ENCODE measurements at places on chromosomes 5 and 9.
A peak's percentile ranks its signal among the peaks of the same experiment; 100 is the strongest.

GRCh38 chr5:11904265-11904906 is at the start of gene CTNND2:
TSS of gene CTNND2 (minus strand) at chr5:11904446. CDS start at chr5:11903853, 593 bp downstream.
- DNase-seq, result peak; percentile 65

DNA sequence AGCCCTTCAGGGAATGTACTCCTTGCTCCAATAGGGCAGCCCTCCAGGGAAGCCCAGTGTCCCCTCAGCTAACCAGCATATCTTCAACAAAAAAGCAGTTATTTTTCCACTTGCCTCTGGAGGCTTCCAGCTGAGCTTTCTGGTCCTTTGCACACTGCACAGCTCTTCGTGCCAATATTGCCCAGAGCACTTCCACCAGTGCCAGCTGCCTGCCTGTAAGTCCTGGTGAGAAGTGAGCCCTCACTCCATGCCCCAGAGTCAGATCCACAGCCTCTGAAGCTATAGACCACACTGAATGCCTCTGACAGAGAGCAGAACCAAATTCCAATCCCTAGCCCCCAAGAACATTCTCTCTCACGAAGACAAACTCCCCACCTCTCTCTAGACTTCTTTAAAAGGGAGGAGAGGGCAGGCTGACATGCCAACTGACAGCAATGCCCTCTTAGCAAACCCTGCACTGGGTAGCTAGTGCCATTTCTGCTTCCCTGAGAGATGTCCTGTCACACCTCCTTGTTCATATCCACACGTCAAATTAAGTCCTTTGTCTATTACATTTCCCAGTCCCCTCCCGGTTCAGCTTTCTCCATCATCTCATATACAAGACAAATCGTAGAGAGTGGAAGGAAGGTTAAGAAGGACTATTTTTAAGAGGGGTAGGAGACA is 12.7 kb upstream of the HEXB start:
- no peak for DNase-seq

DNA sequence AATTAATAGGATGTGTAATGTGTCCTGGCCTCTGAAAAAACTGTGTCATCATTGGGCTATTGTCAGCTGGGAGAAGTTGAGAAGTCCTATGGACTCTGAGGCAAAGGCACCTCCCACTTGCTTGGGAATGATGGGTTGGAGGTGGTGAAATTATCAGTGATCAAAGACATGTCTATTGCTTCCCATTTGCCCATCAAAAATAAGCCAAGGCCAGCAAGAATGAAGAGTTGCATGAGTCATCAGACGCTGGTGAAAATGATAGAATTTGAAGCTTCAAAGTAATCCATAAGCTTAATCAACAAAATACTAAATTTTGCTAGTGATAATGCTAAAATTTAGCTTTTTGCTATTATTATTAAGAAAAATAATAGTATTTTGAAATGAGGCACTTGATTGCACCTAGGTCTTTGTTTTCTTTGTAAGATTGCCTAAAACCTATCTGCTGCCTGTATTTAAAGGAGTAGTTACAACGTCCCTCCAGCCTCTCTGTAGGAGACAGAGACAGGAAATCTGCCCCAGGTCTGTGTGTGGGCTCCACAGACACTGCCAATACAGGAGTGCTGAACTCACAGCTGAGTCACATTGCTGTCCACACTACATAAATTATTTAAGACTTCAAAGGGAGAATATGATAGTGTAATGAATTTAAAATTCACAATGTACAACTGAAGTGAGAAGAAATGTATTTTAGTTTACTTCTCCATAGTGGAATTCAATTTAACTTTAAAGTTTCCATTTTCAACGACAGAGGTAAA is 48.4 kb upstream of the APC start:
- DNase-seq, result no peak

DNA sequence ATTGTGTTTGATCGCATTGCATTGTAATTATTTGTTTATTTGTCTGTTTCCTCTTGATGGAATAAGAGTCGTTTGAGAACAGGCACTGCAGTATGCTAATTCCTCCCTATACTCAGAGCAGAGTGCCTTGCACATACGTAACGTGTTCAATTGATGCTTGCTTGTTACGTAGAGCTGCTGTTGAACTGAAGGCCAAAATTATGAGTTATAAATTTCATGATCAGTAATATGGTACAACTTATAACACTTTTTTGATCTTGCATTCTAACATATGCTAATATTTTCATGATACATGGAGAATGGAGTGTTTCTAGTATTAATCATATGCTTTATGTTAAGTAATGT is 26.5 kb upstream of the LIFR start:
- no peak for DNase-seq

DNA sequence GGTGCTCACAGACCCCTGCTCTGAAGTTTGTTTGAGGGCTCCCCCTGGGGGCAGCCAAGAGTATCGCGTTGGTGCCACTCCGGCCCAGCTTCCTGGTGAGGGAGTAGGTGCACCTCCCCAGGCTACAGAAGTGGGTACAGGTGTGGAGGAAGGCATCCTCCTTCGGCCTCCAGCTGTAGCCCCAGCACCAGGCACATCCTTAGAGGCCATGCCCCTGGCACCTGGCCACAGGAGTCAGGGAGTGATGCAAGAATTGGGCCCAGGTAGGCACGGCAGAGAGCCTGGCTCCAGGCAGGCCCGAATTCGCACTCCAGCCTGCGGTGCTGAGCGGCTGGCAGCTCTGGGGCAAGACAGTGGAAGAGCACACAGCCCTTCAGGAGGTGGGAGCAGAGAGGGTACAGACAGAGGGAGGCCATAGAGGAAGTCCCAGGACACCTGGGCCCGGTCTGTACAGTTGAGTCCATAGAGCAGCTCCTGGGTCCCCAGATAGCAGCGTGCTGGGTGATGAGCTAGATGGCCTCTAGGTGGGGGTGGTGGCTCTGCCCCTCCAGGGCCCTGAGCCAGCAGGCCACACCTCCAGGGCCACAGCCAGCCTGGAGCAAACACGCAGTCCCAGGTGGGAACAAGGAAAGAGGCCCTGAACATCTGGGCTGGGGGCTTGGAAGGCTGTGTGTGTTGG is 2.4 kb downstream of the SAPCD2 start:
- DNase-seq, result peak; percentile 72

GRCh38 chr5:64229163-64229774 is 63.6 kb downstream of the RNF180 start:
- DNase-seq, result peak; percentile 14

- DNase-seq, result no peak
Observed at GRCh38 chr9:69222970-69223369, 48.9 kb downstream of the TJP2 start.

DNA sequence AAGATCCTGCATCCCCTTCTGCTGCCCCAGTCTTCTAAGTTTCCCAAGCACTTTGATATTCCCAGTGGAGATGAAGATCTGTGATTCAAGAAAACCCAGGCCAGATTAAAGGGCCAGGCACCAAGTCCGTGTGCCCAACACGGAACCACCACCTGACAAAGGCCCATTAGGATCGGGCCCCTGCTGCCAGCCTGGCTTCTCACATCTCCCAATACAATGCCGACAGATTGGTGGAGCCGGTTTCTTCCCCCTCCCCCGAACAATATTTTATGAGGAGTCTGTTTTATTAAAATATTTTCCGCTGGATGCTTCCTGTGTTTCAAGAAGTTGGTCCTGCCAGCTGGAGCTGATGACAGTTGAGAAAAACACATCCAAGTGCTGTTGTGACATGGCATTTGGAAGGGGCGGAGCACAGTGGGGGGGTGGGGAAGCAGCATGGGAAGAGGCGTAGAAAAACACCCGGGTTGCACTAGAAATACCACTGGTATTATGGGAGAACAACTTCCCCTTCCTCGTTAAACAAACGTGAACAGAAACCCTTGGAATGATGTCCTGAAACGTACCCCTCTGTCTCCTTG is 45.0 kb downstream of the CRB2 start:
- no peak for DNase-seq

DNA sequence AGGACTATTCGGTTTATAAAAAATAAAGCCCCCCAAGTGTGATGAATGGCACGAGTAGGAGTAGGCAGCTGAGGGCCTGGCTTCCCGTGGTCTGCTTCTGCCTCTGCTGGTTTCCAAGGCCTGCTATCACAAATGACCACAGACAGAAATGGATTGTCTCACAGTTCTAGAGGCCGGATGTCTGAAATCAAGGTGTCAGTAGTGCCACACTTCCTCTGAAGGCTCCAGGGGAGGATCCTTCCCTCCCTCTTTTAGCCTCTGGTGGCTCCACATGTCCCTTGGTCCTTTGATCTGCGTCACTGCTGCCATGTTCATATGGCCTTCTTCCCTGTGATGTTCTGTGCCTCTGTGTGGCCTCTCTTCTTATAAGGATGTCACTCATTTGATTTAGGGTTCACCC is 15.1 kb downstream of the PRKACG start:
- DNase-seq, result no peak

GRCh38 chr5:145283141-145283810 is 551.9 kb downstream of the PRELID2 start:
- DNase-seq, result no peak

DNA sequence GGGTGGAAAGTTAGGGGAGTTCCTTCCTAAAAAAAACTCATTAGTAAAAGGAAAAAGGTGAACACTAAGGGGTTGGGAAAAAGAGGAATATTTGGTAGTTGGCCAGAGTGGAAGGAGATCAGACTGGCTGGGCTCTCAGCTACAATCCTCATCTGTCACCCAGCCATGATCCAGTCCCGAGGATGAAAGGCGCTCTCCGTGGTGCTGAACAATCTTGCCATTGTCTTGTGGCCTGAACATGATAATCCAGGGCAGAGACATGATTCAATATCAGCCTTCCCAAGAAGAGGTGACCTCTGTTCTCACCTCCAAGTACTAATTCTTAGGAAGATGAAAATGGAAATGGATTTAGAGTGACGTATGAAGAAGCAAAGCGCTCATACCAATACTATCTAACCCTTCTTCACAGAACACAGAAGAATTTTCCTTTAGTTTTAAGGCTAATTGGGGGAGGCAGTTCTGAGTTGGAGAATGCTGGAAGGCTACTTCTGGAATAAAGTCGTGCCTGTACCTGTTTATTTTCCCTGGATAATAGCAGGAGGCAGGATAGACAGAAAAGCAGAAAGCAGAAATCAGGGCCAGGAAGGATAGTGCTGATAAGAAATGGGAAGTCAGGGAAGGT is 36.6 kb upstream of the MYORG start:
- peak; percentile 43 for DNase-seq

DNA sequence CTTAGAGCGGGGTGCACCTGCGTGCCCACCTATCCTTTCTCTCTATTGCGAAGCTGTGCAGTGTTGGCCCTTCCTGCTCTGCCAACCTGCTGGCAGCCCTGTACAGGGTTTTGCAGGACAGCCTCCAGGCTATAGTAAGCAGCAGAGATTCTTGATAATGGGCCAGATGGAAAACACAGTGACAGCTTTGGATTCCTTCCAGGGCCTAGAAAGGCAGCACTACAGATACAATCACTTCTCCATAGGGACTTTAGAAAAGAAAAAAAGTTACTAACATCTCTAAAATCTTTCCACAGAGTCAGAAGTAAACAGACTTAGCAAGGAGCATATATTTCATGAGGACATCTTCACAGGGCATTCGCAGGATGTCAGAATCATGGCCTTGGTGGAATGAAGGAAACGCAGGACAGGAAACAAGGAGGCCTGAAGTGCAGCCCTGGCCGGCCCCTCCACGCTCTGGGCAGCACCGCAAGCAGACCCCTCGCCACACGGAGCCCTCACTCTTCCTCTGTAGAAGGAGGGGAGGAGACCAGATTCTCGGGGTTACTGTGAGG is 172.1 kb upstream of the GAS1 start:
- no peak for DNase-seq

DNA sequence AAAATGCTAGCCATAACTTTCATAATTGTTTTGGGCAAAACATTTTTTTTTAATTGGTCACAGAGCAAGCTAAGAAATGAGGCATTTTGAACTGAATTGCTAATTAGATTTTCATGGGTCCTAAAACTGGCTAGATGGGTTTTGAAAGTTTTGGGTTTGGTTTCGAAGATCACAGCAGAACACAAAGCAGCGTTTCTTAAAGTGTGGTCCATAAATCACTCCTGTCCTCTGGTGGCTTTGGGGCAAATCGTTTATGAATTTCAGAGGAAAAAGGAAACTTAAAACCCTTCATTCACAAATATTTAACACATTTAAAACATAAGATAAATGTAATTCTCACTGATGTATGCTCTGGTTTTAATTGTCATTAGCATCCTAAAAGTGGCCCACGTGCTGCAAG is 503.7 kb downstream of the SPATA31D1 start:
- no peak for DNase-seq

GRCh38 chr5:66113160-66113559 is 30.9 kb upstream of the SREK1 start:
- DNase-seq, result no peak

GRCh38 chr9:15370466-15371447 is 51.9 kb upstream of the SNAPC3 start:
- DNase-seq, result no peak

GRCh38 chr5:143506836-143507552 is 103.5 kb upstream of the NR3C1 start:
- peak; percentile 82 for DNase-seq

DNA sequence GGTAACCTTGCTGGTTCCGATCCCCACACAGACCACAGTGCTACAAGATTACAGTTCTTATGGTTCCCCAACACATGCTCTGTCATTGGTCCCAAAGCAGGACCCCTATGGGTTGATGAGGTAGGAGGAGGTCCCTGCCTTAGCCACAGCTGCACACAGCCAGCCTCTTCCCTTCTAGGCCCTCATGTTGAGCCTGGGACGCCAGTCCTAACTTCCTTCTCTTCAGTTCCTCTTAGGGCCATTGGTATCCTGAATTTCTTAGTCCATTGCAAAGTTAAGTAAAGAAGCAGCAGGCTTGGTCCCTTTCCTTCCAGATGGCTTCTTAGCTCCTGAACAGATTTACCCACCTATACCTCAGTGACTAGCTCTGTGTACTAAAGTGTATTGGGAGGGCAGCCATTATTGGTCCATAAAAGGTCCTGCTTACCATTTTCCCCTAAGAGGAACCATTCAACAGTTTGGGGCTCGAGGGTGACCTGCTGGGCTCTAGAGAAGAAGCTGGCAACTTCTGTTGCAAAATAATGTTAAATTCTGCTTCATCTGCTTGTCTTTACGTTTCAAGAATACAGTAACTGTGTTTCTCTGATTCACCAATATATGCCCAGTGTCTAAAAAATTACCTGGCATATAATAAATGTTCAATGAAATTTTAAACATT is 50.2 kb downstream of the PDCD1LG2 start:
- DNase-seq, result no peak

- DNase-seq, result no peak
Observed at GRCh38 chr9:85505612-85506011, 236.1 kb downstream of the AGTPBP1 start.

DNA sequence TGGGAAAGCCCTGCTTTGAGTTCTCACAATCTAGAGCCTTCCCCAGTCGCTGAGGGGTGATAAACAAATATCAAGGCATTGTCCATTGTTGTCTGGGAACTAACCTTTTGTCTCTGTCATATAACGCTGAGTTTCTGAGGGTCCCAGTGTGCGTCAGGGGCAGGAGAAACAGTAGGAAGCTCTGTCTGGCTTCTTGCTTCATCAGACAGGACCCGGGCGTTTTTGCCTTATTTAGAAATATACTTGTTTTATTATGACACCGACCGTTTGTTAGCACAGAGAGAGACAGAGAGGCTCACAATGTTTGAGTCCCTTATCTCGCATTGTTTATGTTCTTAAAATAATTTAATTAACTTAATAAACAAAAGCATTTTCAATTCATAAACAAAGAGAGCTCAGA is 204.9 kb upstream of the GAS1 start:
- DNase-seq, result no peak

GRCh38 chr5:76838481-76839261 is 11.1 kb upstream of the S100Z start:
- DNase-seq, result peak; percentile 91

- DNase-seq, result no peak
Observed at GRCh38 chr5:144638787-144639186, 468.1 kb downstream of the KCTD16 start.

- no peak for DNase-seq
Observed at GRCh38 chr9:124764774-124765438, 6.2 kb downstream of the NR6A1 start.

- no peak for DNase-seq
Observed at GRCh38 chr5:54175-54730, 37.7 kb upstream of the PLEKHG4B start.
